Fibroblast of the aortic adventitia (primary cell): ENCODE measurements at places on chromosomes 3 and 15.

DNA sequence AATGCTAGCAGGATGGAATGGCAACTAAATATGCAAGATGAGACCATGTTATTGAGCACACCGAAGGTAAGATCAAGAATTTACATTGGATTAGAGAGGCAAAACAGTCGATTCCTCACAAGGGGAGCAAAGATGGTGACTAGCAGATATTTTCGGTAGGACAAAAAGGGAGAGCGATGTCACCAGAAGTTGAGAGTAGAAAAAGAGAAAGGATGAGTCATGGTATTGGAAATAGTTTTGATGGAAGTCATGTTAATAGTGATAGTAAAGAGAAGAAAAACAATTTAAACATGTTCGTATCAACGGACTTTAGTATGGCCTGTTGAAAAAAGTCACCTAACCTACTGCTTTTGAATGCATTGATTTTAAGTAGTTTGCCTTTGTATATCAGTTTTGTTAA is 55.0 kb downstream of the UBE2E2 start:
- DNase-seq = no peak

- no peak for DNase-seq
Observed at GRCh38 chr15:75599401-75599800, 20.3 kb upstream of the PTPN9 start.

GRCh38 chr15:74893627-74894026 is 3.8 kb downstream of the MPI start:
- no peak for DNase-seq

- DNase-seq = no peak
Observed at GRCh38 chr3:58534592-58535494, 2.1 kb downstream of the ACOX2 start.
